ENCODE measurements at places on chromosomes 6 and 20. TPM values are rescaled to one million over a fixed set of nuclear protein-coding genes. Genes with fewer than 3 reads are reported as not detected.

GRCh38 chr6:44076356-44077213 lies 50.7 kb downstream of the MRPL14 start:
- DNase-seq: no peak

- no peak for DNase-seq
These were observed 79.8 kb downstream of the TRMT6 start for GRCh38 chr20:5870568-5870981.

Gene SLC52A3
- polyA plus RNA-seq: 3.7 TPM

GRCh38 chr6:93919365-93919764 lies 500.0 kb upstream of the EPHA7 start:
- DNase-seq: no peak

DNA sequence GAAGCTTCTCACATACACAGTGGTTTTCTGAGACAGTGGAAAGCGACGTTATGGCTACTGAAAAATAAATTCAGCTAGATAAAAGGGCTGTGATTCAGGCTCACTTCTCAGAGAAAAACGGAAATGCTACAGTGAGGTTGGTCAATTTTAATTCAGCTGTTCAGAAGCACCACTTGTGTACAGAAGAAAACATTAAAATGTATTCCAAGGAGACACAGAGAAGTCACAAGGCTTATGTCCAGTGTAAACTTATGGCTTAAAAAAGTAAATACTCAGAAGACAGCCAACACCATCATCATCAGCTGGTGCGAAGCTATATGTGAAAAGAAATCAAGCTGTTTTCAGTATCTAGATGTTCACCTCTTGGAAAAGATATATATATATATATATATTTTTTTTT lies 68.6 kb downstream of the ABHD12 start:
- DNase-seq: no peak

GRCh38 chr6:138226700-138227315 lies 8.5 kb upstream of the PBOV1 start:
- no peak for DNase-seq

DNA sequence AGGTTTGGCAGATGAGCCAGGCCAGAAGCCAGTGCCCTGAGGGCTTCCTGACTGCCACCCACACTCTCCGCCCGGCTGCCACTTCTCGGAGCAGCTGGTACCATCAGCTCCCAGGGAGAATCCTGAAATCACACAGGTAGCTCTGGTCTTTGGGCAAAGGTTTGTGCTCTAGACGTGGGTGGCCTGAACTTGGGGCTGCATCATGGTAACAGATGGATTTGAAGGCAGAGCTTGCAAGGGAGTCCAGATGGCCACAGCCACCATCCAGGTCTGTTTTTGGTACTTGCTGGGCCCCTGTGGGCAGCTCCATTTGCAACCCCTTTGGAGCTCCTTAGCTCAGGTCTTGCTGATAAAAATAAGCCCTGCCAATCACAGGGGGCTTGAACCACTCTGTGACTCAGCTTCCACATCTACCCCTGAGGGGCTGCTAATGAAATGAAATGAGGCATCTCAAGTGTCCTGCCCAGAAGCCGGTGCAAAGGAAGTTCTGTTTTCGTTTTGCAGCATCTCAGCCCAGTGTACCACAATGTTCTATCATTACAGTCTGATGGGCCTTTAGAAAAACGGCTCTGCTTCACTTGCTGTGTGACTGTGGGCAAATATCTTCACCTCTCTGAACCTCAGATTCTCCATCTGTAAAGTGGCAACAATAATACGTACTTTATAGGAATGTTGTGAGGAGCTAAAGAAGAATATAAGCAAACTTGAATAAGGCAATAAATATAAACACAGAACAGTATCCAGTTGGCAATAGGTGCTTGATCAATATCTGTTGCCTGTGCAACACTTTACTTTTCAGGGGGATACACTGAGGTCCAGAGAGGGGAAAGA lies 25.1 kb upstream of the CDH22 start:
- no peak for DNase-seq

DNA sequence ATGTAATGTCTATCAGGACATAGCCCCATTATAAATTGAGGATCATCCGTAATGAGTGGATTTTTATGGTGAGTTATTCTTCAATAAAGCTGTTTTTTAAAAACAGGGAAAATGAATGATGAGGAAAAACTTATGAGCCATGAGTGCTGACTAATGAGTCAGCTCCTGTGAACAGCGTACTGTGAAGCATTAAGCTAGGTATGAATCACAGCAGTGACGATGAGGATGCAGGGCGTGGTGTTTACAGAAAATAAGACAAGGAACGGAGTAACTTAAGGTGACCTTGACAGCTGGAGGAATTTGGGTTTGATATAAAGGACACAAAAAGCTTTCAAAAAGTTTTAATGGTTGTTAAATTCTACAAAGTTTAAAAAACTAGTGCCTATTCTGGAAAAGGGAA lies 96.3 kb downstream of the FOXF2 start:
- DNase-seq: no peak

DNA sequence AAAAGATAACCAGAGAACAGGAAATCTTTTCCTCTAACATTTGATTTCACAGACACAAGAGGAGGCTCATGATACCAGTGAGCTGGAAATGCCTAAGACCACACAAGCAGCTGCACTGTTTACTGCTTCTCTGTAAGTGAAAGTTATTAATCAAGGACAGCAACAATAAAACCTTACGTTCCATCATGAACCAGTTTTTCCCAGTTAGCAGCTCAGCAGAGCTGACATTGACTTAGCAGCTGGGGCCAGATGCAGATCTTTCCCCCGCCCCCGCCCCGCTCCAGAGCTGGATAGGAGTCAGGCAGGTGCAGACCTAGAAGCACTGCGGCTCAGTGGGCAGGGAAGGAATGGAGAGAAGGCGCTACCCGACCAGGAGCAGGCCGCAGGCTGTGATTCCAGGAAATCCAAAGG lies 275.2 kb downstream of the GMDS start:
- peak; percentile 36 for DNase-seq

Gene CTCFL
- polyA plus RNA-seq: 2.2 TPM

GRCh38 chr6:45428727-45429126 lies 51.0 kb upstream of the SUPT3H start:
- no peak for DNase-seq
